ENCODE measurements at places on chromosomes 5 and 9. TPM values are rescaled to one million over a fixed set of nuclear protein-coding genes. Genes with fewer than 3 reads are reported as not detected.

- no peak for DNase-seq
These were observed 53.3 kb downstream of the PDE4D start for GRCh38 chr5:59840200-59840601.

DNA sequence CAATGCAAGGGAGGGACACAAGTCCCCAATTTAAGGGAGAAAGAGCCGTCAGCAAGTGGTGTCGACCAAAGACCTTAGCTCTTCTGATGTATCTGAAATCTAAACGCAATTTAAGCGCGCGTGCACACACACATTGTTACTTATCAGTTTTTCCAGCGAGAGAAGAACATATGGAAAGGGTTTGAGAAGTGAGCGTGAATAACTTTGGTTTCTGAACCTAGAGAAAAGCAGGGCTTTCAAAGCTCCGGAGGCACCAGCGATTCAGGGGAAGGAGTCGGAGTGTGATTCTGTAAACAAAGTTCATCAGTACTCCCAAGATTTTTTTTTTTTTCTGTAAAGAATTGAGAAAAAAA lies 191.8 kb downstream of the MEF2C start:
- no peak for DNase-seq

DNA sequence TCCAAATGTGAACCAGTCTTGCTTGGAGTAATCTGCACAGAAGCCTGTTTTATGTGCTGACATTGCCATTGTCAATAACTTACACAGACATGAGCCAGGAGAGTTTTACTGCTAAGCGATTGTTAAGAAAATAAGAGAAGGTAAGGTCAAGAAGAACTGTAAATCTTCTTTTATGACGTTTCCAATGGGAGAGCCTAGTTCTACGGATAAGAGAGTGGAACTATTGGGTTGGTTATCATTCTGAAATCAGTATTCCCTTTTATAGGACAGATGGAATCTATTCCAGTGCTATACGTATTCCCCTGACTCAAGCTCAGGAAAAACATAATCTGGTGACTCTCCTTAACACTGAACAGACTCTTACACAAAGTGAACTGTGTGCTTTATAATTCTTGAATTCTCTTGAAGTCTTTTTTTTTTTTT lies 137.9 kb upstream of the OTULINL start:
- no peak for DNase-seq

The SHC3 gene
- 4.7 TPM for total RNA-seq

DNA sequence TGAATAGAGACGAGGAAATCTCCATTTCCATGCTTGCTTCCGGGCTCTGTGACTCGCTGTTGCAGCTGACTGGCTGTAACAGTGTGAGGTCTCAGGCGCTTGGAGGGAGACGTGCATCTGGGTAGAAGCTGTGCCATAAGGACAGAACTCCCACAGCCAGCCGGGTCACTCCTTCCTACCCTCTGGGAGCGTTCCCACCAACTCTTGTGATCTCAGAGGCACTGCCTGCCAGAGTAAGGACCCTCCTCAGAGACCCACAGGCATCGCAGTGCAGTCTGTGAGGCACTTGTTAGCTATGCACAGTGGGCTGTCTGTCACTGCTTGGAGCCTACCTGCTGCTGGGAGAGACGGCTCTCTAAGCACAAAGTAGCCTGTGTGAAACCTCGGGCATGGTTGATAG lies 203.4 kb upstream of the SEMA6A start:
- DNase-seq, result no peak

DNA sequence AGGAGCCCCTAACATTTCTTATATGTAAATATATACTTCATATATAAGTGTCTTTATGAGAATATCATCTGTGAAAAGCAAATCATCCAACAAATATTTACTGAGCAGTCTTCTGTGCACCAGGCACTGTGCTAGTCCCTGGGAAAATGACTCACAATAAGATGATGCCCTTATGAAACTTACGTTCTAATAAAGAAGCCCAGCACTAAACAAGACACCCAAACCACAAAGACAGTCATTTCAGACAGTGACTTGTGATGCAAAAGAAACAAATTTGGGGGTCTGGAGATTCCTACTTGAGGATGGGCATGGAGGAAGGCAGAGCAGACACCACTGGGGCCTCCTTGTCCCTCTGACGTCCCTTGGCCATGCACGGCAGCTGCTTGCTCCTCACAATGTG lies 30.6 kb upstream of the PPP1R2B start:
- DNase-seq, result no peak

The AP3S1 gene
- total RNA-seq, result 59.0 TPM

The CDH9 gene
- not detected for total RNA-seq

GRCh38 chr5:155905364-155905763 lies 421.6 kb upstream of the SGCD start:
- DNase-seq, result no peak

The CFAP77 gene
- not detected for total RNA-seq

DNA sequence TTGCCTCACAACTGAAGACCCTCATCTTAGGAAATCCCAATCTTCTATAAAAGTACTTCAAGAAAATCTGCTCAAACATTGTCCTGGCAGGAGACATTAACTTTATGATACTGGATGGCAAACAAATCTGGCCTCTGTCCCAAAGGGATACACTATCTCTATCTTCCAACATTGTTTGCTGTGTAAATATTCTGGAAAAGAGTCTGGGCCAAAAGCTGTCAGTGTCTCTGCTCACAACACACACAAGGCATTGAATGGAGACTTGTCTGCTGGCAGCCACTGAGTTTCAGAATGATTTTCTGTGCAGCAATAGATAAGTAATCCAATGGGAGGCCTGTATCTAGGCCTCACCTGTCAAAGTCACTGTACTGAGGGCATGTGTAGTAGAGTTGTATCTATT lies 471.1 kb downstream of the DMAC1 start:
- DNase-seq, result no peak

- no peak for DNase-seq
These were observed 9.3 kb downstream of the PCDHGA12 start for GRCh38 chr5:141439411-141440141.

- DNase-seq, result no peak
These were observed 145.6 kb downstream of the XRCC4 start for GRCh38 chr5:83222906-83223305.

GRCh38 chr5:133247881-133248624 lies 196.2 kb downstream of the HSPA4 start:
- no peak for DNase-seq

All from ureter (tissue), 1 donor.